ENCODE measurements at places on chromosomes 6 and 20. TPM values are rescaled to one million over a fixed set of nuclear protein-coding genes. Genes with fewer than 3 reads are reported as not detected.

- DNase-seq = no peak
Observed at GRCh38 chr6:144886682-144887081, 601.5 kb downstream of the UTRN start.

DNA sequence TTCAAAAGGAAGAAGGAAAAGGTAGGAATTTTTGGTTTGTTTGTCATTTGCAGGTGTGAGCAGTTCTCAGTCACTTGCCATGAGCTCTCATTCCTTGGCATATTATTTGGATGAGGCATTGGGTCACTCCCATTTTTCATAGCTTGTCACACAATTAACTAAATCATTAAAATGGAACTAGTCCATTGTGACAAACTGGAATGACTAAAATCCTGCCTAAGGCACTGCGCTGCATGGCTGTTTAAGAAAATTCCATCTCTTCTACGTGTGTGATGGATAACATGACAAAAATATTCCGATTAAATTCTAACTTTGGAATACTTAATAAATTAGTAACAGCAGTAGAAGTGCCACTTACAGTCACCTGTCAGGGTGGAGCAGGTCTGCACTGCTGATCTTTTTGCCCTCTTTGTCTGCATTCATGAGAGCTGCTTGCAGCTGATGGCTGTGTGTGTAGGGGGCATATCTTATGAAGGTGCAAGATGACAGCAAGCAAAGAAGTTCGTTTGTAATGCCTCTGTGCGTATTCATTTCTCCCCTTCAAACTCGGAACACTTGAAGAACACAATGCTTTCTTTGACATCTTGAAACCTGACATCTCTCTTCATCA, 1292.6 kb upstream of the MAP3K7 start:
- no peak for DNase-seq

DNA sequence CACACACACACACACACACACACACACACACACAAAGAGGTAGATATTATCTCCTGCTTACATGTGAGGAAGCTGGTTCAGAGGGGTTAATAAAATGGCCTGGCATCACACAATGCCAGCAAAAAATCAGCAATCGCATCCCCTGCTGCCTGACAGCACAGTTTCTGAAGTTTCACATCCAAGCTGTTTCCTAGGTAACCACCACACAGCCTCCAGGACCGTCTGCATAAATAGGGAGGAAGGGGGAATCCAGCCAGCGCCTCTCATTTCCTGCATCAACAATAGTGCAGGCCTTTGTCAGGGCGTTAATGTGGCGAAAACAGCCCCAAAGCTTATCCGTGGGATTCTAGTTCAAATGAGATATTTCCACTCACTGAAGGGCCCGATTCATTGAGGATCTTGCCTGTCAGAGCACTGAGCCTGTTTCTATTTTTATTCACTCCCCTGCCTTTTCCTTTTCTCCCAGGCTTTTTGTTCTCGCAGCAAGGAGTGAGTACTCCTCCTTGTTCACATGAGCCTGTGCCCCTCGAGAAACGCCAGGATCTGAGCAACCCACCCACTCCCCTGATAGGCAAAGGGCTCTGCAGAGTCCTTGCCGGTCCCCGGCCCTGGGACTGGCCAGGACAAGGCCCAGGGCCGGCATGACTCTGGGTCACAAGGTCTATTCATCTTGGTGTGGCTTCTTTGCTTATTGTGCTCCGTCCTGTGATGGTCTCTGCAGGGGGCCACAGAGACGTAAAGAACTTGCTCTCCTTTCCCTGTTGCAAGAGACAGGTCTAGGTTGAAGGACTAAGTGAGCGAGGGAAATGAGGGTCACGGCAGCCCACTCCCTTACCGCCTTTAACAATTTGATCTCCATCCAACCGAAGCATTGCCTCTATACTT, 32.7 kb downstream of the TUBB2B start:
- no peak for DNase-seq

TINAG gene
- not detected for total RNA-seq

GRCh38 chr6:111777357-111777756, 95.9 kb downstream of the FYN start:
- DNase-seq = no peak

DNA sequence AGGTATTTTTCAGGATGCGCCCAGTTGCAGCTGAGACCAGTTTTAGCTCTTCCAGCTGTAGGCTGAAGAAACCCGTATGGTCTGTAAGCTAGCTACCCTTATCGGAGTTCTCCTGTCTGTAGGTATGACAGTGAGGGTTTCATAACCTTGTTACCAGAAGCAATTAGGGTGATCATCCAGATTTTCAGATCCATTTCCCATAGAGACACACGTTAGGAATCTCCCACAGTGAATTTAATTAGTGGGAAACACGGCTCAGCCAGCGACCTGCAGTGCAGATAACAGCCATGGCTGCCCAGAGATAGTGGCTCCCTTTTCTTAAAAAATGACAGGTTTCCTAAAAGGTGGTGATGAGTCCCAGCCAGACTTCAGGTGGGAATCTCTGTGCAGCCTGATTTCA, 111.1 kb downstream of the BTBD3 start:
- peak; percentile 66 for DNase-seq

DNA sequence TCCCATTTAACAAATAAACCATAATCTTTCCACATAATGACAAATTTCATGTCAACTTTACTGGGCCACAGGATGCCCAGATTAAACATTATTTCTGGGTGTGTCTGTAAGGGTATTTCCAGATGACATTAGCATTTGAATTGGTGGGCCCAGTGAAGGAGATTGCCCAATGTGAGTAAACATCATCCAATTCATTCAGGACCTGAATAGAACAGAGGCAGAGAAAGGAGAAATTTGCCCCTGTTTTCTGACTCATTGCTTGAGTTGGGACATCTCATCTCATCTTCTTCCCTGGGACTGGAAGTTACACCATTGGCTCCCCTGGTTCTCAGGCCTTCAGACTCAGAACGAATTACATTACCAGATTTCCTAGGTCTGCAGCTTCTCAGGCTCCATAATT, 142.9 kb downstream of the TPBG start:
- no peak for DNase-seq

- DNase-seq = no peak
Observed at GRCh38 chr20:44800391-44801046, 9.8 kb downstream of the RIMS4 start.

DNA sequence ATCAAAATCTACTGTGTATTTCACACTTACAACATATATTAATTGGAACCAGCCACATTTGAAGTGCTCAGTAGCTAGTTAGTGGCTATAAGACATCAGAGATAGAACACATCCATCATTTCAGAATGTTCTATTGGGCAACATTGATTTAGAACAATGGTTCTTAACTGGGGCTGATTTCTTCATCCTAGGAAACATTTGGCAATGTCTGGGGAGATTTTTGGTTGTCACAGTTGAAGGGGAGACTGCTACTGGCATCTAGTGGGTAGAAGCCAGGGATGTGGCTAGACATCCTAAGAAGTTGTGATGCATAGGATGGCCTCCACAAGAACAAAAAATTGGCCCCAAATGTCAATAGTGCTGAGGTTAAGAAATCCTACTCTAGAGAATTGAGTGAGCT, 132.5 kb downstream of the OLIG3 start:
- no peak for DNase-seq

- peak; percentile 77 for DNase-seq
Observed at GRCh38 chr20:23721962-23722361, 28.8 kb downstream of the CST1 start.

GRCh38 chr6:16857969-16858592, 96.8 kb upstream of the ATXN1 start:
- DNase-seq = no peak

GRCh38 chr20:41329435-41330342, 10.9 kb upstream of the LPIN3 start:
- no peak for DNase-seq

GRCh38 chr20:13736436-13737191, 48.1 kb downstream of the ESF1 start:
- no peak for DNase-seq

PRR18 gene
- total RNA-seq = not detected

SAMD5 gene
- total RNA-seq = 0.86 TPM

LTB gene
- total RNA-seq = 0.57 TPM

CGA gene
- not detected for total RNA-seq

- DNase-seq = no peak
Observed at GRCh38 chr20:53202777-53203176, 230.6 kb downstream of the TSHZ2 start.

DNA sequence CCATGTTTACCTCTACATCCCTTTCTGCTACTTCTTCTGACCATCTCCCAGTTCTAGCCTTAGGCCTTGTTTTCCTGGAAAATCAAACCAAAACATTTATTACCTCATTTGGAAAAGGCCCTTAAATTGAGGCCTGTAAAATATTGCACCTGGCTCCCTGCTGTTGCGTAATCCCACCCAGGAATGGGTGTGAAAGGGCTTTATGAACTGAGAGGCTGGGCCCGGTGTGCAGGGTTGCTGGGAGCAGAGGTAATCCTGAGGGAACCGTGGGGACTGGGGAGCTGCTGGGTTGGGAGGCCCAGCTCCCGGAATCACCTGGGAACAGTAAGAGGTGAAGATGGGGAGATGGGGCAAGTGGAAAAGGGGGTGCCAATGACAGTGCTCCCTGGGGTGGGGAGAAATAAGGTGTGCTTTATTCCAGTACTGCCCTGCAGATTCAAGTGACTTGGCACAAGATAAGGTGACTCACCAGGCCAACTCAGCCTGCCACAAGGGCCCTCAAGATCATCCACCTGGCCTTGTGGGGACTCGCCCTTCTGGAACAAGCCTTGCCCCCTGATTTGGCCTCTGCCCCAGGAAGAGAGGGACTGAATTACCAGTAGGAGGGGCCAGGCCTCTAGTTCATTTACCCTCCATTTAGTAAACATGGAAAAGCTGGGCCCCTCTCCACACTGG, 44.2 kb downstream of the KCNK5 start:
- DNase-seq = no peak

ATXN1 gene
- total RNA-seq = 74.9 TPM

- DNase-seq = no peak
Observed at GRCh38 chr20:60786686-60787217, 465.3 kb upstream of the CDH4 start.
